ENCODE measurements at places on chromosomes 4 and X.

GRCh38 chr4:972651-973424 lies 531 bp downstream of the DGKQ start:
- peak; percentile 46 for DNase-seq

DNA sequence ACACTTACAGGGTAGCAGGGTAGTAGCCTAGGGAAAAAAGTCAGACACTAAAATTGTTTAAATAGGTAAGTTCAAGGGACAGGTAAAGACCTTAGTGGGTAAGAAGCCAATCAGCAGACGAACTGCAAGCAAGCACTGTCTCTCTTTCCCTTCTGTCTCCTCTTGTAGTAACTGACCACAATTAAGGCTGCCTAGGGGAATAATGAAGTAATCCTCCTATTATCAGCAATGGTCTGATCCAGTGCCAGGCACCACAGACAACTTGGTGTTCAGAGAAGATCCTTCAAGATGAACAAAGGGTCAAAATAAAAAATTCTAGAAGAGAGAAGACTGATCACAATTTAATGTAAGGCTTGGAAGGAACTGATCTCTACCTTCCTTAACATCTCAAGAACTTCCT lies 62.9 kb downstream of the ELOVL6 start:
- no peak for DNase-seq

DNA sequence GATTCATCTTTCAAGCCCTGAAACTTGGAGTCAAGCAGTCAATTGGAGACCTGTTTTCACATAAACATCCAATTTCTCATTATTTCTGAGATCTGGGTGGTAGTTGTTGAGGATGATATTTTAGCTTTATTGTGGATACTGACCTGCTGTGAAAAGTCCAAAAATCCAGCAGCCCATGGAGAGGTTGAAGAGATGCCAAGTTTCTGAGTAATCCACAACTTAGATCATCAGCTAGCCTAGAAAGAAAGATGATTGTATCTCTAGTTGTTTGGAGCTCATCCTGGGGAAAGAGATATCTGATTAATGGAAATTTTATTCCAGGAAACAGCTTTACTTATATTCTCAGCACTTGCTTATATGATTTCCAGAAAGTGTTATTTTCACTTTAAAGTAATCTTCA lies 48.6 kb upstream of the DCX start:
- DNase-seq = no peak

GRCh38 chr4:130689181-130689580 lies 1593.2 kb downstream of the C4orf33 start:
- no peak for DNase-seq

GRCh38 chr4:181293541-181293940 lies 949.7 kb upstream of the TENM3 start:
- no peak for DNase-seq

- DNase-seq = no peak
Measured at GRCh38 chr4:10226756-10227155, 110.2 kb upstream of the WDR1 start.

- DNase-seq = no peak
Measured at GRCh38 chr4:185716577-185717376, 95.2 kb downstream of the SORBS2 start.

GRCh38 chr4:4338210-4339001 lies 48.4 kb downstream of the ZBTB49 start:
- no peak for DNase-seq

DNA sequence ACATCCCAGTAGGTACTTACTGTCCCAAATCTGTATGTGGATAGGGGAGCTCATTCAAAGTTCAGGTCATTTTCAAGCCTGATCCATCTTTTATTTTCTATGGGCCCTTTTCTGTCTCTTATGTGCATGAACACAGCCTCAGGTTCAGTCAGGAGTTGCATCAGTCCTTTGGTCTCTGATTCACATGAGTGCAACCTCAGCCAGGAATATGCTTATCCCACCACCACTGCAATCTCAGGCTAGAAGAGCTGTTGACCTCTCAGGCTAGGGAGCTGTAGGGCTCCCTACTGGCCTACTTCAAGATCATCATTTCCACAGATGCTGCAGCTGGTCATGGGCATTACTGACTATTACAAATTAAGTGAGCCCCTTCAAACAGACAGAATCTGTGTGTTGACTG lies 27.2 kb downstream of the AASDH start:
- no peak for DNase-seq

DNA sequence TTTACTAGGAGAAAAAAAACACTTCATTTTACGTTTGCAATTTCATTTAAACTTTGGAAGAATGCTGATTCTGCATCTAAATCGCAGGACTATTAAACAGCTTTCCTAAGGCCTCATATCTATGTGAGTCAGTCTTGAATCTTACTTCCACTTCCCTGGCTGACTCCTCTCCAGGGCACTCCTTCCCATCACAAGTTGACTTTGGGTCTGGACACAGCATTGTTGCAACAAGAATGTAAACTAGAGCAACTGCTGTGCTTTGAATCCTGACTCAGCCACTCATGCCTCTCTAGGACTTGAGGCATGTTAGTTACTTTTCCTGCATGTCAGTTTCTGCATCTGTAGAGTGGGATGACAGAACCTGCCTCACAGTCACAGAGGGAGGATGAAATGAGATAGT lies 413.8 kb downstream of the FAT4 start:
- DNase-seq = no peak

DNA sequence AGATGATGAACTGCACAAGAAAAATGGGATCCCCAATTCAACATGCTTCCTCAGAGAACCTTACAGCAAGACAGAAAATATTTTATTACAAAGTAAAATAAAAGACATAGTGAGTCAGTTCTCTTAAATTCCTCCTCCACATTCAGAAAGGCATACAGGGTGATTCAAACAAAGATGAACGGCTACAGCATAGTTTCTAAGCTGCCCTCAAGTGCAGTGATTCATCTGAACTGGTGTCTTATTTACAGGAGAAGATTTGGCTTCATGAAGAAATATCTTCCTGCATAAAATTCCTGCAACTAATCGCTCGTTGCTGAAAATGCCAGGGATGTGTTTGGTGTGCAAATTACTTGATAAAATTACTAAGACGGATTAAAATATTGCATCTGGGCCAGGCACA lies 103.6 kb downstream of the PRKX start:
- DNase-seq = no peak

DNA sequence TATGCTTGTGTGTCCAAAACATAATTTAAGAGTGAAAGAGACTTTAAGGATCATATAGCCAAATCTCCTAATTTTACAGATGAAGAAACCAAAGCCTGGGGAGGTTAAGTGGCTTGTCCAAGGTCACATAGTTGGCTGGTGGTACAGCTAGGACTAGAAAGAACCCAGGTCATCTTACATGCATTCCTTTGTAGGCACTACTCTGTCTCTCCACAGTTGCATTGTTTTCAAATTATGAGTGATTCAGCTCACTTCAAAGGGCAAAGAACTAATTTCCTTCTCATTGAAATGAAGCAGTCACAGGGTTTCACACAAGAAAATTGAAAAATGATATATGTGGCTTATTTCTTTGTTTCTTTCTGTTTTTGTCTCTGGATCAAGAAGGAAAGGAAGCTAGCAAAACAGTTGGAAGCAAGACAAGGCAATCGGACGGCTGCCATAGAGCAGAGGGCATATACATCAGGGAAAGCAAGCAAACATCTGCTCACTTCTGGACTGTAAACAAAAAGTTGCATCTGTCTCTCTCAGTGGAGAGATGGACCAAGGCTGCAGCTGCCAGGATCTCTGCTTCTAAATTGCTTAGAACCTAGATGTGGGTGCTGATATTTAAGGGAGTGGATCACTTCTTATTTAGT lies 107.5 kb upstream of the AMOT start:
- no peak for DNase-seq

DNA sequence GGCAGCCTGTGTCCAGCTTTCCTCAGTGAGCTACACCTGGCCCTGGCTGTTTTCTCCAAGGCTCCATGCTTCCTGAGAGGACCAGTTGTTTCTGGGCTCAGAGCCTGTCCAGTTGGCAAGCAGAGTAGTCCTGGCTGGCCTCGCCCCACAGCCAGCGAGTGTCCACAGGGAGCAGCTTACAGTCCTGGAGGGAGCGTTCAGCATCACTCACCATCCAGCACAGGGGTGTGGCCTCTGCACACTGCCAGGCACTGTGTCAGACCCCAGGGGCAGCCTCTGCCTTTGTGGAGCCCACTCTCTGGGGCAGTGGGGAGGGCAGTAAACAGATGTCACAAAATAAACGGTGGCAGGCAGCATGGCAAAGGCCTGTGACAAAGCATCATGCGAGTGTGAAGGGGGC lies 23.9 kb downstream of the EVC start:
- no peak for DNase-seq

- DNase-seq = no peak
Measured at GRCh38 chr4:151205722-151206121, 71.2 kb upstream of the PRSS48 start.

DNA sequence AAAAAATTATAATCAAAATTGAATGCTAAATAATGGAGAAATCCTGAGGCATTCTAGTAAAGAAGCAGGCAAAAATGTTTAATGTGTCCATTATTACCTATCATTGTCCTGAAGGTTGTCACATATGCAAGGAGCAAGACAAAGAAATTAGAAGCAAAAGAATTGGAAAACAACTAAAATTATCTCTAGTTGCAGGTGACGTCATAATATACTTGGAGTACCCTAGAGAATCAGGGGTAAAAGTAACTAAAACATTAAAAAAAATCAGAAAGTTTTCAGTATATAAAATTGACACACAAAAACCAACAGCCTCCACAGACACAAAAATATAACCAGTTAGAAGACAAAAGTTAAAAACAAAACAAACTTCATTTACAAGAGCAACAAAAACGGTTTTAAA lies 21.4 kb downstream of the MAGEA1 start:
- no peak for DNase-seq

DNA sequence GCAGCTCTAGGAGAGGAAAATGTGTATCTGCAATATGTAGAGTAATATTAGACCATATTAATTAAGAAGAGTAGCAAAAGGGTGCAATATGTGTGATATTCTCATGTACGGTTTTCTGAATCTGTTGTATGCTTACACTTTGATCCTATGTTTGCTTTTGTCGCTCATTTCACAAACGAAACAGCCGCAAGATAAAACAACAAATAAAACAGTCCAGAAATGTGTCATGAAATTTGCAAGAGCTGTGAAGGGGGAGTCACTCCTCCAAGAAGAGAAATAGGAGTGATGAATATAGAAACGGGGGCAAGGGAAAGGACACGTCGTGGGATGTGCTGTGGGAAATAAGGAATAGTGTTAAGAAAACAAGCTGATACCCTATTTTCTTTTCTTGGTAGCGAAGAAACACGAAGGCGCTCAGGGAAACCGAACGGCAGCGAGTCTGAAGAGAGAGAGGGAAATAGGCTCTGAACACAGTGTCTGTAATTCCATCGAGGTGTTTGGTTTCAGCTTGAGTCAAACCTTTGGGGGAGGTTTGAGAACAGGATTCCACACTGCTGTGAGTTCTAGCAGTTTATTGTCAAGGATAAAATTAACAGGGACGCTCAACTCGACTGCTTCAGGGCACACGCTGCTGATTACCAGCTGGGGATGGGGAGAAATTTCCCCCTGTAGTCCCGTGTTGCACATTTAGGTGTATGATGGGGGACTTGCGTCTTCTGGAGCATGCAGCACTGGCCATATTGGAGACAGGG lies 595.6 kb upstream of the TENM3 start:
- DNase-seq = no peak

DNA sequence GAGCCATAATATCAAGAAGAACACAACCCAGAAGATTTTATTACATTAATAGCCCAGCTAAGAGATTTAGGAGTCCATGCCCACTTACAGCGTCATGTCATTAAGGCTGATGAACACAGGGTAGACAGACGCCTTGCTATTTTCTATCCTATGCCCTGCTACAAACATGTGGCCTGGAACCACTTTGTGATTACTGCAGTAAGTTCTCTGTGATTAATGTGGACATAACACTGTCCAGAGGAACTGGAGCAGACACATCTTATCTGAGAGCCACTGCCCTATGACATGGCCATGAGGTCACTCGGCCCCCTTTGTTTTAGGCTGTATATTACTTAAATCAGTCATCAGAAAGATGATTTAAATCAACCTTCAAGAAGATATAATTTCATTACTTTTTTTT lies 211.7 kb downstream of the MAML3 start:
- no peak for DNase-seq

DNA sequence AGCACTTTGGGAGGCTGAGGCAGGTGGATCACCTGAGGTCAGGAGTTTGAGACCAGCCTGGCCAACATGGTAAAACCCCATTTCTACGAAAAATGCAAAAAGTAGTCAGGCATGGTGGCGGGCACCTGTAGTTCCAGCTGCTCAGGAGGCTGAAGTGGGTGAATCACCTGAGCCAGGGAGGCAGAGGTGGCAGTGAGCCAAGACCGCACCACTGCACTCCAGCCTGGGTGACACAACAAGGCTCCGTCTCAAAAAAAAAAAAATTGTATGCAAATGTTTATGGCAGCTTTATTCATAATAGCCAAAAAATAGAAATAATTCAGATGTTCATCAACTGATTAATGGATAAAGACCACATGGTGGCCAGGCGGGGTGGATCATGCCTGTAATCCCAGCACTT lies 9.8 kb upstream of the NOCT start:
- DNase-seq = no peak
